ENCODE measurements at places on chromosomes 5 and 9.

GRCh38 chr5:74633695-74634094, 6.8 kb downstream of the ENC1 start:
- DNase-seq = no peak

GRCh38 chr9:114696814-114697544, 15.0 kb upstream of the TEX48 start:
- no peak for DNase-seq

DNA sequence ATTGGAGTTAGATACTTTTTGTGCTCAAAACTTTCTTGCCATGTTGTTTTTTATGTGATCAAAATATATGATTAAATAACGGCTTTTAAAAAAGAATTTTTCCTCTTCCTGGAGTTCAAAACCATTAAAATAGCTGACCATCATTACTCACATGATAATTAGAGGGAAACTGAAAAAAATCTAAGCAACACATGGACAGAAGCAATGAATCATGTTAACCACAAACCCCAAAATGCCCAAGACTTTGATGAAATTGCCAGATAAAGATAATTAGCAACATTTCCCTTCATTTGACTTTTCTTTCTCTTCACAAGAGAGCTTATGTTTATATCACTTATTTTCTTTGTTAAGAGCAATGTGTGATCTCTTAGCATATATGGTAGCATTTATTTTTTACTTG, 1294.2 kb downstream of the EFNA5 start:
- DNase-seq = no peak

DNA sequence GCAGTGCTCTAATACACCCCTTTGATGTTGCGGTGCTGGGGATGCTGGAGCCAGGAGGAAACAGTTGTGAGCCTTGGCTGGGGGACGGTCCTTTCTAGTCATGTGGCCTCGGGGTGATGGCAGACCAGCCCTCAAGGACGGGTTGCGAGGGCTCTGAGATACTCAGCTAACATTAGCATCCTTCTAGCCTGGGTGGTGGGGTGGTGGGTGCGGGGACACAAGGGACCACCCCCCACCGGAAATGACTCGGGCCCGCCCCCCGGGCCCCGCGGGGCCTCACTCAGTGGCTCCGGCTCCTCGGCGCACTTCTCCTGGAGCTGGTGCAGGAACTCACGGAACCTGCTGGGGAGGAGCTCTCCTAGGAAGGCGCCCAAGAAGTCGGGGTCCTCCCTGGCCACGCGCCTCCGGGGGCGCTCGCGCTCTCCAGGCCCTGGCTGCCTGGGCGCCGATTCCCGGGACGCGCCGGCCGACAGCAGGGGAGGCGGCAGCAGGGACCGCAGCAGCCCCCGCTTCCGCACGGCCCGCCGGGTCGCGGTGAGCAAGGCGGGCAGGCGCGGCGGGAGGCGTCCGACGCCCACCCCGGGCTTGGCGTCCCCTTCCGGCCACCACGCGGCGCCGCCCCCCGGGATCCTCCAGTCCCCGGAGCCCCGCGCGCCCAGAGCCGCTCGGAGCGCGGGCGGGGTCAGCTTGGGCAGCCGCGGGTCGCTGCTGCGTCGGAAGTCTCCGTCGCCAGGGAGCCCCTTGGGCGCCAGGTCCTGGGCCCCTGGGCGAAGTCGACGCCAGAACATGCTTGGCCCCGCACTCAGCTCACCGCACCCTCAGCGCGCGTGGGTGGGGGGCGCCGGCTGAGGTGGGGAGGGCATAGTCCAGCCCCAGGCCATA, 873 bp downstream of the C9orf50 start:
- no peak for DNase-seq

All from G401 (cell line).